Myocyte (in vitro differentiated cells): ENCODE measurements at places on chromosomes 3 and 15. TPM values are rescaled to one million over a fixed set of nuclear protein-coding genes. Genes with fewer than 3 reads are reported as not detected.

Gene SPATA12
- total RNA-seq, result 0.19 TPM in 1 of 2 replicates, not detected in the other

Gene DNASE1L3
- total RNA-seq, result not detected in 2 replicates

Gene UNC45A
- 30.9 and 37.8 TPM in 2 replicates for total RNA-seq

Gene IMPG2
- total RNA-seq, result 0.67 and 0.78 TPM in 2 replicates

DNA sequence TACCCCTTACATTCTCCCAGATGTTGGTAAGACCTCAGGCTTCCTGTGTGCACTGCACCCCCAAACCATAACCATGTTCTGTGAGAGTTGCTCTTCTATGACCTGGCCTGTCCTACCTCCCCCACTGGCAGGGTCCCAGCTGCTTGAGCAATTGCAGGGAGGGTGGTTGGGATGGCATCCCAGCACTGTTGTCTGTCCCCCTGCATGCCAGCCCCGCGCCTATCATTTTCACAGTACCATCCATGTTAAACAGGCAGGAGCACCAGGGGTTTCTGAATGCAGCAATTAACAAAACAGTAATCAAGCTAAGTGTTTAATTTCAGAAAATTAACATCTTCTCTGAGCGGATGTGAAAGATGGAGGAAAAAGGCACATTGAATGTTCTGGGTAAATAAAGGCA, 345.5 kb downstream of the EPHB1 start:
- no peak for DNase-seq

- no peak for DNase-seq
These were observed 67.5 kb downstream of the TFG start for GRCh38 chr3:100776746-100777145.

DNA sequence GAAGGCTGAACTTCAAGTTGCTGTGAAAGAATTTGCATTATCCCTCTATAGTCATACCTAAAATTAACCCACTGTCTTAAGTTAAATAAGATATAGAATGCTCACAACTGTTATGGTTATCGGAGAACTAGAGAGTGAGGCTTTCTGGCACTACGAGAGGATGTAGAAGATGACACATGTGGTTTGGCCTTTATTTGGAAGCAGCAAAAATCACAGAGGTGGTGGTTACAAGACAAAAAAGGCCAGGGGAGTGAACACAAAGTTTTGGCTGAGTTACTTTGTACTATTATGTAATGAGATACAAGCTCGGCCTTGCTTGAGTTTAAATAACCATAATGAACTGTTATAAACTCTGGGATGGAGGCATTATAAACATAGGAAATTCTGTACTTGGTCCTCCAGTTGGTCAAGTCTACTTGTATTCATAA, 78.3 kb upstream of the ICE2 start:
- DNase-seq, result no peak

- DNase-seq, result no peak
These were observed 208.0 kb upstream of the EOMES start for GRCh38 chr3:27930052-27930602.

GRCh38 chr3:2921903-2922302, 188.3 kb downstream of the IL5RA start:
- no peak for DNase-seq

- no peak for DNase-seq
These were observed 3.6 kb downstream of the PRSS50 start for GRCh38 chr3:46713898-46714552.

- no peak for DNase-seq
These were observed 478.6 kb downstream of the MAGI1 start for GRCh38 chr3:65560133-65560532.

GRCh38 chr3:41920406-41920965, 41.4 kb downstream of the ULK4 start:
- DNase-seq, result no peak
